ENCODE measurements at places on chromosomes 7 and 10.

GRCh38 chr7:910441-910861 is 34.1 kb downstream of the GET4 start:
- no peak for DNase-seq

DNA sequence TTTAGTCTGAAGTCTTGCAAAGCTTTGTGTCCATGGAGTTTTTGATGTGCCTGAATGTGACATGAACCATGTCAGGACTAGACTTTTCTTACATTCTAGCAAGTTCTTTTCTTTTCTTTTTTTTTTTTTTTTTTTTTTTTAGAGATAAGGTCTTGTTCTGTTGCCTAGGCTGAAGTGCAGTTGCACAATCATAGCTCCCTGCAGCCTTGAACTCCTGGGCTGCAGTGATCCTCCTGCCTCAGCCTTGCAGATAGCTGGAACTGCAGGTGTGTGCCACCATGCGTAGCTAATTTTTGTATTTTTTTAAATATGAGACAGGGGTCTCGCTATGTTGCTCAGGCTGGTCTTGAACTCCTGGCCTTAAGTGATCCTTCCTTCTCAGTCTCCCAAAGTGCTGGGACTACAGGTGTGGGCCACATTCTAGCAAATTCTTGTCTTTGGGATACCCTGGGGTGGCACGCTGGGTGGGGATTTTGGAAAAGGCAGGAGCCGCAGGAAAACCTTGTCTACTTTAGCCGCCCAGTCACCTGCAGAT is 152.8 kb downstream of the SVIL start:
- no peak for DNase-seq

GRCh38 chr7:80095545-80095944 is 39.1 kb upstream of the GNAI1 start:
- DNase-seq: no peak

GRCh38 chr10:30011396-30011795 is 48.0 kb downstream of the JCAD start:
- no peak for DNase-seq

DNA sequence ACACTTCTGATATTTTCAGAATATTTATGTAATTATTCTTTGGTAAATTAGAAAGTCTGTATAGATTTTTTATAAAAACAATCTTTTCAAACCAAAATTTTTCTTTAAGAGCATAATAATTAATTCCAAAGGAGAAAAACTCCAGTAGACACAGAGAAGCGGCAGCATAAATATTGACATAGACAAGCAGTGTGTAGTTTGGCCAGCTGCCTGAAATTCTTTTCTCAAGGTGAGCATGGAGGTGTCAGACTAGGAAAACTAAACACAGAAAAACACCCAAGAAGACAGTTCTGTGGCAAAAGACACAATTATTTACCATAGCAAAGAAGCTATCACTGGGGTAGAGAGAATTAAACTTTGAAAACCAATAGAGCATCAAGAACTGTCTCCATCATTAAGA is 82.4 kb downstream of the KLF6 start:
- DNase-seq: no peak
